ENCODE measurements at places on chromosomes 13 and 19.
A peak's percentile ranks its signal among the peaks of the same experiment; 100 is the strongest.

DNA sequence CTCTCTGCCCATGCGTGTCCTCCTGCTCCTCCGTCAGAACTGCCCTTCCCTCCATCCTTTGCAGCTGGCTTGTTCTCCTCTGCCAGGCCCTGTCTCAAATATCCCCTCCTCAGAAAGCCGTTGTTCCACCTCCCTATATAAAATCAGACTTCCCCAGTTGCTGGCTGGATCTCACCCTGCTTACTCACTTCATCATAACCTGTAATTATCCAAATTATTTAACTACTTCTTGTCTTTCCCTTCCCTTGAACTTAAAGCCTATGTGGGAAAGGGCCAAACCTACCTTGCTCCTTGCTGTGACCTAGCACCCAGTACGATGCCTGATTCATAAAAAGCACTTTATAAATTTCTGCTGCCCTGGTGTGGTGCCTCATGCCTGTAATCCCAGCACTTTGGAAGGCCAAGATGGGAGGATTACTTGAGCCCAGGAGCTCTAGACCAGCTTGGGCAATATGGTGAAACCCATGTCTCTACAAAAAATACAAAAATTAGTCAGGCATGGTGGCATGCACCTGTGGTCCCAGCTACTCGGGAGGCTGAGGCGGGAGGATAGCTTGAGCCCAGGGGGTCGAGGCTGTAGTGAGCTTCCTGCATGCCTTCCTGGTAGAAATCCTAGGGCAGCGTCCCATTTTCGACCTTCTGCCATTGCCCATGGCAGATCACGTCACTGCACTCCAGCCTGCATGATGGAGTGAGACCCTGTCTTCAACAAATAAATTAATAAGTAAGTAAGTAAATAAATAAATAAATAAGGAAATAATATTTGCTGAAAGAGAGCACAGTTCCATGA lies 39.5 kb upstream of the ZNF536 start:
- no peak for DNase-seq

DNA sequence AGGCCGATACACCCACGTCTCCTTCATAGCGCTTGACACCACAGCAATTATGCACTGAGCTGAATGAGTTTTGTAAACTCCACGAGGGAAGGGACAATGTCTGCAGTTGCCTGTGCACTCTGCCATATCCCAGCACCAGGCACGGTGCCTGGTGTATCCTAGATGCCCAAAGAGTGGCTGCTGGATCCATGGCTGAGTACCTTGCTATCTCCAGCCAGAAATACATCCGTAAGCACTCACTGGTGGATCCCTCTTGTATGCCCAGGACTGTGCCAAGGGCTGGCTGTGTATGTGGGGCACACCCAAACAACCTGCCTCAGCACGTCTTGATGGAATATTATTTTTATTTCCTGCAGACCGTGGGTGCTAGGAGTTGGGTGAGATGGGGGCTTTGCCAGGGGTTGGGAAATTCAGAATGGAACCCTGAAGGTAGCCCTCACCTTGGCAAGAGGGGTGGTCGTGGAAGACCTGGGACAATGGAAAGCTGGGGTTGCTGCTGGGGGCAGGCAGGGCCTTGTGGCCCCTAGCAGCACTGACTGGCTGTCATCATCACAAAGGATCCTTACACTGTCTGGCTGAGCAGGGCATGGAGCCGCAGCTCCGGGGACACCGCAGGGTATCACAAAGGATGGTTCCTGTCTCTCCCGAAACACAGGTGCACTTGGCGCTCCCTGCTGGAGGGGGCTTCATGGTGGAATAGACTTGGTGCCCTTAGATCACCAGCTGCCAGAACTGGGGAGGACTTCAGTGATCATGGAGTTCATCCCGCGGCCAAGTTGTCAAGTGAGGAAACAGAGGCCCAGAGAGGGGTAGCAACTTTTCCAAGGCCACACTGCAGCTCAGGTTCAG lies 131.3 kb downstream of the URI1 start:
- no peak for DNase-seq

GRCh38 chr19:56946159-56946558 lies 105.6 kb upstream of the PEG3 start:
- DNase-seq: no peak

DNA sequence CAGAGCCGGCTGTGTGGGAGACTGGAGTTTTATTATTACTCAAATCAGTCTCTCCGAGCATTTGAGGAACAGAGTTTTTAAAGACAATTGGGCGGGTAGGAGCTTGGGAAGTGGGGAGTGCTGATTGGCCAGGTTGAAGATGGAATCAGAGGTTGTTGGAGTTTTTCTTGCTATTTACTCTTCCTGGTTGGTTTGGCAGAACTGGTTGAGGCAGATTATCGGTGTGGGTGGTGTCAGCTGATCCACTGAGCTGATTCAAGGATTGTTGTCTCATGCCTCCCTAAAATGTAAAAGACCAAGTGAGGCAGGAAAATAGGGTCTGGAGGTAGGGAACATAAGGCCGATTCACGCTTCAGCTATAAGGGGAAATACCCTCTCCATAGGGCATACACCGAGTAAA lies 1.3 kb upstream of the TDRD12 start:
- DNase-seq: no peak

- peak; percentile 64 for DNase-seq
These were observed 11.6 kb downstream of the NFILZ start for GRCh38 chr19:8641908-8642547.

- DNase-seq: no peak
These were observed 4.0 kb upstream of the TSPAN16 start for GRCh38 chr19:11291991-11292390.

DNA sequence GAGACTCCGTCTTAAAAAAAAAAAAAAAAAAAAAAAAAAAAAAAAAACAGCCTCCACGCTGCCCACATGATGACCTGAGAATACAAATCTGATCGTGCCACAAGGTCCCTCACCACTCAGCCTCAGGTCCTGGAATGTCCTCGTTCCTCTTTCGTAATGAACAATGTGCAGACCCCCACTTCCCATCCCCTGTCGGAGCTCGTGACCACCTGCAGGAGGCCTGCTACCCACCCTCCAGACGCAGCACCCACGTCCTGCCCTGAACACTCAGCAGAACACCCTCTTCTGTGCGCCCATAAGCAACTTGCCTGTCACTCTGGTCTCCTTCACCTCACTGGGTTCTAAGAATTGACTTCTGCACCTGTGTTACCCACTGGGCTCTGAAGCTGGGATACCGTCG lies 166.4 kb downstream of the KATNAL1 start:
- no peak for DNase-seq

DNA sequence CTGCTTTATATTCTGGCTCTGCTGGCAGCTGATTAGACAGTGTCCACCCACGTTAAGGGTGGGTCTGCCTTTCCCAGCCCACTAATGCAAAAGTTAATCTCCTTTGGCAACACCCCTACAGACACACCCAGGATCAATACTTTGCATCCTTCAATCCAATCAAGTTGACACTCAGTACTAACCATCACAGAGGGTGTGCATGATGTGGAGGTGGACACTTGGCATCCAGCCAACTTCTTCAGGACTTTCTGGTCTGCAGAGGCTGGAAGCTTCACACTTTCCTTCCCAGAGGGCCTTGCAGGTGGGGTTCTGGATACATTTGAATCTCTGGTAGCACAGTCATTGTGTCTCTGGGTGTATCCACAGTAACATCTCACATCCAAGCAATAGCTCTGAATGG lies 18.9 kb upstream of the IGFL1 start:
- no peak for DNase-seq

GRCh38 chr19:10593148-10593547 lies 6.0 kb upstream of the AP1M2 start:
- no peak for DNase-seq

GRCh38 chr19:44807162-44807561 lies 1.7 kb upstream of the BCAM start:
- DNase-seq: no peak

GRCh38 chr19:38183251-38183897 lies 40.6 kb downstream of the DPF1 start:
- peak; percentile 21 for DNase-seq

DNA sequence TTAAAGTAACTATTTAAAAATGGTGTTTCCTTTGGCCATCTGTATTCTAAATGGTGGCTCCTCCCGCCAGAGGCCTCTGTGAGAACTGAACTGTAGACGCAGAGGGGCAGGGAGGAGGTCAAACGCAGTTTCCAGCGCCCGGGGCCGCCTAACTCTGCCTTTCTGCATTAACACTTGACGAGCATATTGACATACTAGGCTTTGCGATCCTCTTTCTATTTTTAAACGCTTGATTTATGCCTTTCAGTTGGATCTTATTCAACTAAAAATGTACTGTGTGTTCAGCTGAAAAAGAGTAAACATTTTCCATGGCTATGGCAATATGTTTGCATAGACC lies 74.7 kb downstream of the SPACA7 start:
- no peak for DNase-seq

DNA sequence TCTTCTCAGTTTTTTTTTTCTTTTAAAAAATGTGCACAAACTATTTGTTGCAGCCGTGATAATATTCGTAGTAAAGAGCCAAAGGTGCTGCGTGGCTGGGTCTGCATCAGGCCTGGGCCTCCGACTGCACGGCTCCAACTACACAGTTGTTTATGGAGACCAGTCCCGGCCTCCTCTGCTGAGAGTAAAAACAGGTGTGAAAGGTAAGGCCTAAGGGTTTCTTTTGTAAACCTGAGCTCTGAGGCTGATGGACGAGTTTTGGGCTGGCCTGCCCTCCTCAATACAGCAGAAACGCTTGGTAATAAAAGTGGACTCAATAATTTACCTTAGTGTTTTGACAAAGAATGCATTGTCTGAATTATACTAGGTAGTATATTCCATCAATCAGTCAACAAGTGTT lies 3.9 kb downstream of the MBNL2 start:
- DNase-seq: no peak

DNA sequence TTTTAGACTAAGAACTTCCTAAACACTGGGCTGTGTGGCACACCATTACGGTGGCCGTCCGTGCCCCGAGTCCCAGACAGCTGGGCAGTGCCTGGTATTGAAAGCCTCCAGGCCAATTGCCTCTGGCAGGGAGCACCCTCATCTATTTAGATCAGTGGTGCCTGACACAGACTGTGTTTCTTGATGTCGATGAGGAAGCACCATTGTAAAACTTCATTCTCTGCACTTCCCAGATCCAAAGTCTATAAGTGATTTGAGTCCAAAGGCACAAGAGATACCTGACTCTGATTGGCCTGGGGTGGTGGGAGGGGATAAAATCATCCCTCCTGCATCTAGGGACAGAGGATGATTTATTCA lies 8.5 kb upstream of the STK24 start:
- no peak for DNase-seq

GRCh38 chr19:30390356-30390988 lies 18.3 kb downstream of the ZNF536 start:
- no peak for DNase-seq

DNA sequence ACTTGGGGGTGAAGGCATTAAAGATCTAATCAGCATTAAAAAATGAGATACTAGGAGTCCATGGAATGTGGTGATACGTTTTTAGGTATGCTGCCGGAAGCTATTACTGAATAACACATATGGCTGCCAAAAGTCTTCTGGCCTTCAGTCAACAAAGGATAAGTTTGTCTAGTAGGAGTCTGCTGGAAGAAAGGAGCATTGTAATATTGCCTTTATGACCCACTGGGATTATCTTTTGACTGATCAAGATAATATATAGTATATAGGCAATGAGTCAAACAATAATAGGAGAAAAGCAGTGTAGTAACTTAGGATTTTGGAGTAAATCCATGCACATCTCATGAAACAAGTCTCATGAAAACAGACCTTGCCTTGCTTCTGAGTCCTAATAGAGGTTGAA lies 295.4 kb downstream of the SLITRK6 start:
- DNase-seq: peak; percentile 8

- no peak for DNase-seq
These were observed 134.5 kb upstream of the TMTC4 start for GRCh38 chr13:100809129-100809390.

Data from fibroblast of mammary gland (primary cell).